ENCODE measurements at places on chromosomes 12 and 14.

DNA sequence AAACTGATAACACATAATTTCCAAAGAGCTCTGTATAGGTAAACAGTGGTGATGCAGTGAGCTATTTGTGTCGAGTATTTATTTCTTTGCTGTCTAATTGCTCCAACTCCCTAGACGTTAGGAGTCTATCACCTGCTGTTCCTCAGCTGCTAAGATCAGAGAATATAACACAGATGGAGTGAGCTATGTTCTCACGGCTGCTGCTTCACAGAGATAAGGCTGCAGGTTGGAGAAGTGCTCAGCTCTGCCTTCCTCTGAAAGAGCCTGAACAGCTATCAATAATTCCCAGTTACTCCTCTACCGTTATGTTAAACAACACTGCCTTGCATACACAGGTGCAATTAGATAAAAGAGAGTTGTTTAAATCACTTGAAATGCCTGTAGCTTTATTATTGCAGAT lies 103.2 kb upstream of the MDGA2 start:
- DNase-seq = no peak

- DNase-seq = peak; percentile 56
These were observed 5.0 kb upstream of the NPAS3 start for GRCh38 chr14:32933629-32934072.

GRCh38 chr12:76764856-76765255 lies 941 bp downstream of the ZDHHC17 start:
- peak; percentile 36 for DNase-seq

GRCh38 chr12:55839345-55840140 lies 3.2 kb downstream of the MMP19 start:
- DNase-seq = no peak

All from cardiac fibroblast (primary cell).